ENCODE measurements at places on chromosomes 11 and 22.
A peak's percentile ranks its signal among the peaks of the same experiment; 100 is the strongest.

- no peak for DNase-seq
Observed at GRCh38 chr11:61121917-61122316, 19.6 kb downstream of the CD5 start.

DNA sequence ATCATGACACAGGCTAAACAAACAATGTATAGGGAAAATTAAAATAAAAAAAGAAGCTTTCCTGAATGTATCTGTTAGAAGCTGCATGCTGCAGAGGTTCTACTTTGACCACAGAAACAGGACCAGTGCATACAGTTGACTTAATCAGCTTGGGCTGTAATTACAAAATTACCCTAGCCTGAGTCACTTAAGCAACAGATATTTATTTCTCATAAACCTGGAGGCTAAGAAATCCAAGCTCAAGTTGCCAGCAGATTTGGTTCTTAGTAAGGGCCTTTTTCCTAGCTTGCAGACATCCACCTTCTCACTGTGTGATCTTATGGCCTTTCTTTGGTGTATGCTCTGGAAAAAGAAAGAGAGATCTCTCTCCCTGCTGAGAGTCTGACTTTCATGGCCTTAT lies 946.5 kb upstream of the RAG2 start:
- DNase-seq, result no peak

- no peak for DNase-seq
Observed at GRCh38 chr11:8567602-8568198, 26.3 kb downstream of the STK33 start.

DNA sequence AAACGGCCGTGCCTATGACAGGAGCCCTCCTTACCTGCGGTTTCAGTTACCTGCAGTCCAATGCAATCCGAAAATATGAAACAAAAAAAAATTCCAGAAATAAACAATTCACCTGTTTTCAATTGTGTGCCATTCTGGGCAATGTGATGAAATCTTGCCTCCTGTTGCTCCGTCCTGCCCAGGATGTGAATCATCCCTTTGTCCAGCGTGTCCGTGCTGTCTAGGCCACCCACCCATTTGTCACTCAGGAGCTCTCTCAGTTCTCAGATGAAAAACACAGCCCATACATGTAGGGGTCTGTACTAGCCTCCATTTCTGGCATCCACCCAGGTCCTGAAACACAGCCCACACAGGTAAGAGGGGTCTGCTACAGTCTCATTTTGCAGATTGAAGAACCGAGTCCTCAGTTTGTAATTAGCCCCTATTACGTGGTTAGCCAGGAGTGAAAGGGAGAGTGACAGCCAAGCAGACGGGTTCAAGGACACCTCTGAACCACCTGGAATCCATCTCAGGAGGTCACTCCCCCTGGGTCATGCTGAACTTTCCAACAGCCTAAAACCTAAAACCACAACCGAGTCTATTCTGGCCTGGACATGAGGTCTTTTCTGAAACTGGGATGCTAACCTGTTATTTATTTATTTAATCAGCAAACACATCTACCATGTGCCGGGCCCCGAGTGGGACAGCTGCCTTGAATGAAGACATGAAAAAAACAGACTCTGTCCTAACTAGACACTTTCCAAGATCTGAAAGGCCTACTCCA lies 317.2 kb downstream of the SHANK2 start:
- no peak for DNase-seq

GRCh38 chr11:93160808-93161207 lies 37.0 kb downstream of the SLC36A4 start:
- no peak for DNase-seq

- no peak for DNase-seq
Observed at GRCh38 chr11:78210000-78210608, 21.4 kb downstream of the USP35 start.

- DNase-seq, result no peak
Observed at GRCh38 chr11:104130161-104130560, 33.8 kb downstream of the PDGFD start.

- DNase-seq, result no peak
Observed at GRCh38 chr22:44804327-44804726, 52.0 kb downstream of the ARHGAP8 start.

DNA sequence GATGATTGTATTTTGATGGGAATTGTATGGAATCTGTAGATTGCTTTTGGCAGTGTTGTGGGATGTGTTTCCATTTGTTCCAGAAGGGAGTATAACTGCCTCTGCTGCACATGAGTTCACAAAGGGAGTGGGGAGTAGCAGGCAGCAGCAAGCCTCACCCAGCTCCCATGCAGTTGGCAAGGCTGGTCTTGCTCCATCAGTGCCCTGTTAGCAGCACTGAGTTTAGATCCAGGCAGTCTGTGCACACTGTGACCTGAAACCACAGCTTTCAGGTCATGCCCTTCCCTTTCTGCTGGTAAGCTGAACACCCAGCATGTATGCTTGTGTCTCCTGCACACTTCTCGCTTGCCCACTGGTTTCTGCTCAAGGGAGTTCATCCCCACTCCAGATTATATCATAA lies 3.7 kb upstream of the NUCB2 start:
- no peak for DNase-seq

DNA sequence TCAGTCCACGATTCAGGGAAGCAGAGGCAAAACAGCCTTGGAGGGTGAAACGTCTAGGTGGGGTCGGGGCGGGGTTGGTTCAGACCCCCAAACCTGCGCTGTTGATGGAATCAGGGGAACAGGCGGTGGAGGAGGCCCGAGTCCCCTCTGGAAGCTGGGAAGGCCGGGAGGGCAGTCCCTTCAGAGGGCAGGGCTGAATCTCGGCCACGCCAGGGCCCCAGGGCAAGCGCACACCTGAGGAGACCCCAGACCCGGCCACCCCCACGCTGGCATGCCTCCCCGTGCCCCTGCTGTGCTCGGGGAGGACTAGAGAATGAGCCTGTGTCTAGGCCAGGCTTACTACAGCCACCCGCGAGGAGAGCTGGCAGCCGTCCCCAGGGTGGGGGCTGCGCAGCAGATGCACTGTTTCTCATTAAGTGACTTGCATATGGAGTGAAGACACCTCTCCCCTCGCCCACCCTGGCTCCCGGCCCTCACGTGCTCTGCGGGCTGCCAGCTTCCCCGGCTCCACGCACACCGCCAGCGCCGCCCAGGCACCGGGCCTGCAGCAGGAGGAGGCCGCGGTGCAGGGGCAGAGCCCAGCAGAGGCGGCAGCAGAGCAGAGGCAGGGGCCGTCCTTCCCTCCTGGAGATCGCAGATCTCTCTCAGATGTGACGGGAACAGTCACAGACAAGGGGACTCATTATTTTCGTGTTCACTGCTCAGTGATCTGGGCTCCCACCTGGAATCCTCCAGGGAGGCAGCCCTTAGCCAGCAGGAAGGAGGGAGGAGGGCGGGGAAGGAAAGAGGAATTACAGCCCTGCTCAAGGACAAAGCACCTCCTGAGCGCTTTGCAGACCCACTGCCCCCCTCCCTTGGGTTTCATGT lies 47.1 kb upstream of the OPCML start:
- no peak for DNase-seq

DNA sequence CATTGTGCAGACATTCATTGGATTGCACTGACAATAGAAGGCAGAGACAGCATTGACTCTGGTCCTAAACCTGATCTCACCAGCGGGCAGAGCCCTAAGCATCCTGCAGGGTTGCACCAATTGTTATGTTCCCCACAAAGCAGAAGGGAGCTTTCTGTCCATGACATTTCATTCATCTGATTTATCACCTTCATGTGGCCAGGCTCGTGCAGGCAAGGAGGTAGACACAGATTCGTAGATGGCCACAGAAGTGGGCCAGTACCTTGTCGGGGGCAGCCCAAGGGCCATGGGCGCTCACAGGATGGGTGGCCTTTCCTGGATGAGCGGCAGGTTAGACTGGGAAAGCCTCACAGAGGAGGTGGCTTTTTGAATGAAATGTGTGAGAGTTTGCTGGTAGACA lies 2.9 kb downstream of the TSKU start:
- DNase-seq, result no peak

GRCh38 chr11:132655187-132655855 lies 877.0 kb downstream of the OPCML start:
- DNase-seq, result no peak

- DNase-seq, result no peak
Observed at GRCh38 chr11:14390669-14391068, 31.7 kb upstream of the RRAS2 start.

- no peak for DNase-seq
Observed at GRCh38 chr11:118084656-118085055, 2.1 kb downstream of the SMIM35 start.

- no peak for DNase-seq
Observed at GRCh38 chr11:131109257-131109656, 193.0 kb upstream of the SNX19 start.

- no peak for DNase-seq
Observed at GRCh38 chr22:32905400-32905799, 103.9 kb downstream of the TIMP3 start.

DNA sequence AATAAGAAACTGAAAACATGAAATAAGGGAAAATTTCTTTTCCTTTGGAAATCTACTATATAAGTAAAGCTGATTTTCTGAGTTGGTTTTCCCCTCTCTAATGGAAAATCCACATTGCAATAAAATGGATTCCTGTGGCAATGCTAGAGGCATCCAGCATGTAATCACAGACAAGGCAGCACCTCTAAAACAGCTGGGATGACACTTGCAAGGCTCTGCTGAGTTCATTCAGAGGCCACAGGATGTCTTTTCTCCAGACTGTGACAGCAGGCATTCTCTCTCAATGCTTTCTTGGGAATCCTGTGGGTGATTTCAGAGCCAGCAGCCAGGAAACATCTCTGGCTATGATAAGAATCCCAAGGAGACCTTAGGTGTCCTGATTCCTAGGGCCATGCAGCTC lies 201.3 kb upstream of the BLID start:
- DNase-seq, result no peak

DNA sequence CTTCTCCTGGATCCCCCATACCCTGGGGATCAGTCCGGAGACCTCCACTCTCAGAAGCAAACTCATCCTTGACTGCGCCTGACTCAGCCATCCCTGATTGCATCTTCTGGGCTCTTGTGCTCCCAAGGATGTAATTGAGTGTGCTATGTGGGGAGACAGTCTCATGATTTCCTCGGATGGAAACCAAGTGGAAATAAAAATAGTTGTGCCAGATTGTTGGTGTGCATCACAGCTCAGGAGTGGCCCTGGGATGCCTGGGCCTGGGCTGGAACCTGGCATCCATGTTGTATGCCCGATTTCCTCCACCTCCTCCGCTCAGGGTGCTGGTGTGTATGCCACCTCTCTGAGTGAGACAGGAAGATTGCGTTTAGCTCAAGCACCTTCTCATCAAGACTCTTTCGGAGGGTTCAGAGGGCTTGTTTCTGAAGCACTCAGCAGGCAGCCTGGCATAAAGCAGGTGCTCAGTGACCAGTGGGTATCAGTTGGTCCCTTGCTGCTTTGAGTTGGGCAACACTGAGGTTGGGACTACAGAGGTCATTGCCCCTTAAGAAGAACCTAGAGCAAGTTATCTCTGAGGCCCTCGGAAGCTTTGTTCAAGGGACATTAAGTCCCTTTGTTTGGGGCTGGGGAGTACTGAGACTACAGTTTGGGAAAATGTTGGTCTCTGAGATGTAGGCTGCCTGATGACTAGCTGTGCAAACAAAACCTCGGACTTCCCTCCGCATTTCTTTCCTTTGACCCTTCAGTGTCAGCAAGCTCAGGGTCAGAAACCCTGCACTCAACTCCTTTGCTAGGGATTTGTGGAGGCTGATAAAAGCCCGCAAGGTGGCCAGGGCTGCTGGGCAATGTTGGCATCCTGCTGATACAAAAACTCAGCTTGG lies 24.8 kb upstream of the MICAL2 start:
- DNase-seq, result no peak

- DNase-seq, result no peak
Observed at GRCh38 chr11:12725863-12726682, 51.9 kb downstream of the TEAD1 start.

- DNase-seq, result no peak
Observed at GRCh38 chr22:37533995-37534394, 14.8 kb upstream of the CARD10 start.

- peak; percentile 58 for DNase-seq
Observed at GRCh38 chr22:25076336-25076735, 123.3 kb upstream of the CRYBB3 start.

- no peak for DNase-seq
Observed at GRCh38 chr11:133228471-133229329, 303.6 kb downstream of the OPCML start.

- no peak for DNase-seq
Observed at GRCh38 chr11:19793326-19793725, 80.7 kb downstream of the NAV2 start.

GRCh38 chr11:33207408-33207985 lies 46.2 kb upstream of the CSTF3 start:
- no peak for DNase-seq

DNA sequence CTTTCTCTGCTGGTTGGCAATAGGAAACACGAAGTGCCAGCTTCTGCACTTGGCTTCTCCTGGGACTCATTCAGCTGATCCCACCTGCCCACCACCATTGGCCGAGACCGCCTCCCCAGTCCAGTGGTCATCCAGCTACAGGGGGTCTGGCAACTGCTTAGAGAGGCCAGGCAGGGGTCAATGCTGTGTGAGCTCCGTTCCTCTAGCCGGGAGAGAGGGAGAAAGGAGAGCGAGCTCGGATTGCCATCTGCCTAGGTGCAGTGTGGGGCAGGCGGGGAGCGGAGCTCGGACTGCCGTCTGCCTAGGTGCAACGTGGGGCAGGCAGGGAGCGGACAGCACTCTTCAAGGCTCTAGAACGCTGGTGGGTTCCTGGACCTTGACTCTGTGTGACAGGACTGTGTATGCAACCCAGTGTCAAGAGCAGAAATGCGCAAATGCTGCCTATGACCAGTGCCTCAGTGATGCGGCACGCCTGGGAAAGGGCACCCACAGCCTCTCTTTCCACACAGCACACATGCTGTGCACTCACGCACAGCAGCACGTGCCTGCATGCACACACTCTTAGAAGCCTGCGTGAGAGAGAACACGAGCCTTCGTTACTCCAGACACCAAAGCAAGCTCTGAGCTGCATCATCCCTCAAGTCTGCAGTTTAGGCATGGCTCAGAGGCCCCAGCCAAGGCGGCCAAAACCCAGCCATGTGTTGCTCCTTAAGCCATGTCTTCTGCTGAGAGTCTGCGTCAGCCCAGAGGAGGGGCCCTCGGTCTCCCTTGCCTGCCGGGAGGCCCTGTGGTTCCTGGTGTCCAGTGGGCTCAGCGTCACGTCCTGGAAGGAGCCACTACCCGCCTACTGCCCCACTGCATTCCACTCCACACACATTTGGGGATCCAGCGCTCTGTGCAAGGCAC lies 26.8 kb upstream of the JAM3 start:
- DNase-seq, result no peak

- DNase-seq, result no peak
Observed at GRCh38 chr22:49156662-49157285, 670.9 kb downstream of the BRD1 start.

DNA sequence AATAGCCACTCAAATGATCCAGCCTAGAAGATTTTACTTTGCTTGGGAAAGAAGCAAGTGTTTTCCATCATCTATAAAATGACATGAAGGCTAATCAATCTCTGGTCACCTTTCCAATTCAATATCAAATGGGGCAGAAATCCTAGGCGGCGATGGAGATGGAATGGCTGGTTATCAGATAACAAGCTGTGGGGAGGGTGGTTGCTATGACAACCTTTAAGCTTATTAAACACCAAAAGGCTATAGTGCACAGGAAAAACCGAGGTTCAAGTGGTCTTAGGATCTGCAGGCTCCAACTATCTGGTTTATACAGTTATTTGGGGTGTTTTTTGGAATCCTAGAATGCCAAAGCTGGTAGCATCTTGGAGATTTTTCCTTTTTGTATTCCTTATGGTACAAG lies 13.9 kb upstream of the BSX start:
- no peak for DNase-seq
